ENCODE measurements at places on chromosomes 3 and 15.

- no peak for DNase-seq
Measured at GRCh38 chr15:67110958-67111864, 45.8 kb downstream of the SMAD3 start.

GRCh38 chr15:100332231-100332630 lies 9.5 kb downstream of the ADAMTS17 start:
- DNase-seq = no peak

DNA sequence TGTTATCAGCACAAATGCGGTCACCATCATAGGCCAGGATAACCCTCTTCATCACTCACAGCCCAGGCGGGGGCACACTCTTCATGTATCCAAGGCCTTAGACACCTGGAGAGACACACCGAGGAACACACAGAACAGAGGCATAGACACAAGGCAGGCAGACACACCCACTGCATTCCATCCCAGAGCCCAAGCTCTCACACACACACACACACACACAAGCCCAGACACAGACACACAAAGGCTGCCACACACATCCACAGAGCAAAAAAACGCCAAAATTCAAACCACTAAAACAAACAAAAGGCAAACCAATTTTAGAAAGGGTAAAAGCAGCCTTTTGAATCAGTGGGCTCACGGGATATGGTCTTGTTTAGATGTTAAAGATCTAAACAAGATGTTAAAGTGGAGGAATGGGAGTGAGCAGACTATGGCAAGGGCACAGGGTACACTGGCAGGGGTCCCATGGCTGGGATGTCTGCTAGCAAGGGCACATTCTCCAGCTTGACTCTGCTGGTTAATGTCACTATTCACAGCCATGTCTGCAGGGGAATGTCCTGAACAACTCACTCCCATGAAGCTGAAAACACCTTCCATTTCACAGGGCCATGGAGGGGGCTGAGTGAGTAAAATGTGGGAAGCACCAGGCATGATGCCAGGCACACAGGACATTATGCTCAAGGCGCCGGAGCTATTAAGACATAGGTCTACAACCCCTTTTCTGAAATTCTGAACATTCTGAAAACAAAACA lies 14.9 kb upstream of the CRABP1 start:
- no peak for DNase-seq

GRCh38 chr3:157226173-157226847 lies 66.4 kb upstream of the CCNL1 start:
- no peak for DNase-seq

GRCh38 chr3:20832963-20833362 lies 647.0 kb upstream of the SGO1 start:
- no peak for DNase-seq

- DNase-seq = no peak
Measured at GRCh38 chr3:78872195-78872594, 895.6 kb downstream of the ROBO1 start.

DNA sequence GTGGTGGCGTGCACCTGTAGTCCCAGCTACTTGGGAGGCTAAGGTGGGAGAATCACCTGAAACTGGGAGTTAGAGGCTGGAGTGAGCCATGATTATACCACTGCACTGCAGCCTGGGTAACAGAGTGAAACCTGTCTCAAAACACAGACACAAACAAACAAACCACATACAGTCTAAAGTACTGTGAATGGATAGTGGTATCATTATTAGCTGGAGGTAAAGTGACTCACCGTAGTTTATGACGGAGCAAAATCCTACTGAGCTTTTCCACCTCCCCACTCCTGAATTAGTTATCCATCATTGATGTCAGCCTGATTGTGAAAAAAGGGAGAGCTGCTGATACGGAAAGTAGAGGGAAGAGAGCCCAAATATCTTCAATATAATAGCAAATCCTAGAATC lies 3.2 kb upstream of the CNOT10 start:
- DNase-seq = no peak

GRCh38 chr15:94445566-94446160 lies 214.3 kb downstream of the MCTP2 start:
- no peak for DNase-seq

DNA sequence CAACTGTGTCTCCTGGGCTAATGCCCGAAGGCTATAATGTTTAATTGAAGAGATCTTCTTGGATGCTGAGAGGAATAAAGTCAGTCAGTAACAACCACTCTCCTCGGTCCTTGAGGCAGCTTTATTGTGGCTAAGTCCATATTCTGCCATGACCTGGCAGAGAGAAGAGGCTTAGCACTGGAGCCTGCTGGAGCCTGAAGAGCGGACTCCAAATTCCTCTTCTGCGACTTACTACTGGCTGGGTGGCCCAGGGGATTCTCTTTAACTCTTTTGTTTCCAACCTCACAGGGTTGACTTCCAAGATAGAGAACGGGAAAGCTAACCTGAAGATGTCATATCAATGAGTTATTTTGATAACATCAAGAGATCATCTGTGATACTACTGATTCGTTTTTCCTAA lies 71.1 kb downstream of the MYO1E start:
- no peak for DNase-seq

DNA sequence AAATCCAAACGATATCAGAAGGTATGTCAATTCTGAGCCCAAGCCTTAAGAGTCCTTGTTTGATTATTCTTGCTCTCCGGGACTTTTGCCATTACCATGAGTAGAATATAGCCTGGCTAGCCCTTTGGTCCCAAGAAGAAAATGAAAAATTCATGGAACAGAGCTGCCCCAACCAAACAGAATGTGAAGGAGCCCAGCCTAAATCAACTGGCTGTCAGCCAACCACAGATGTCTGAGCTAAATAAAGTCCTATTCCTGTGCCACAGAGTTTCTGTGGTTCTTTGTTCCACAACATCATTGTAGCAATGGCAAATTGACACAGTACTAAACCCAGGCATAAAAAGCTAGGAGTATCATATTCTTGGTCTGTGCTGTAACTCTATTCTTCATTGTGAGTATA lies 185.2 kb downstream of the CPNE4 start:
- DNase-seq = no peak

DNA sequence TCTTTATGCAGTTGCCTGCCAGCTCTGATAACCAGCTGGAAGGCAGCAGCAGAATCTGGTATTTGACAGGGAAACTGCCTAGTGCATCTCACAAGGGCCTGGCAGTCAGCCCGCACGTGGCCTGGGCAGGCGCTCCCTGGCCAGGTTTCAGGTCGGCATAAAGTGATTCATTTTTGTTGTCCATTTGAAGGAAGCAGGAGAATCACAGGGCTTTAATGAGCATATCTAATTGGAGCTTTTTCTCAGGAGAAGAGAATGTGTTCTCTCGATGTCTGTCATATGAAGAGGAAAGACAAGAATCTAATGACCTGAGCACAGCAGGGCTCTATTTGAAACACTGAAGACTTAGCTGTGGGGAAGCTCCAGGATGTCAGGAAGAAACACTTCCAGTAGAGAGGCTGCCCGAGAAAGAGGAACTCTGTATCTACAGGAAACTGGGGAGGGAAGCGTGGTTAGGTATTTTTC lies 98.8 kb upstream of the MB21D2 start:
- no peak for DNase-seq

GRCh38 chr15:74405823-74406222 lies 27.9 kb downstream of the SEMA7A start:
- no peak for DNase-seq
